ENCODE measurements at places on chromosomes 3 and 15.

DNA sequence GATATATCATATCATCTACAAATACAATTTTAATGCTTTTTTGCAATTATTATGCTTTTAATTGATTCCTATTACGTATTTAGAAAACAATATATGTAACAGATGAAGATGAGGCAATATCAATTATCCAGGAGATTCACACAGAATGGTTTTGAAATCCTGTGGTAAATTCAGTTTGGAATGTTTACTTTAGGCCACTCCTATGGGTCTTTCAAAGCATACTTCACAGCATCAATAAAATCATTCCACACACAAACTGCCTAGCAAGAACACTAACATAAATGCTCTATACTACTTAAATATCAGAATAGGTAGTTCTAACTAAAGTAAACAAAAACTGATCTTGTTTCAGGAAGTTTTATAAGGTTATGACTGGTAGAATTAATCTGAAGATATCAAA, 90.5 kb downstream of the FAM227B start:
- no peak for DNase-seq

- peak; percentile 66 for DNase-seq
Measured at GRCh38 chr3:129934234-129935123, 40.0 kb upstream of the TRH start.

DNA sequence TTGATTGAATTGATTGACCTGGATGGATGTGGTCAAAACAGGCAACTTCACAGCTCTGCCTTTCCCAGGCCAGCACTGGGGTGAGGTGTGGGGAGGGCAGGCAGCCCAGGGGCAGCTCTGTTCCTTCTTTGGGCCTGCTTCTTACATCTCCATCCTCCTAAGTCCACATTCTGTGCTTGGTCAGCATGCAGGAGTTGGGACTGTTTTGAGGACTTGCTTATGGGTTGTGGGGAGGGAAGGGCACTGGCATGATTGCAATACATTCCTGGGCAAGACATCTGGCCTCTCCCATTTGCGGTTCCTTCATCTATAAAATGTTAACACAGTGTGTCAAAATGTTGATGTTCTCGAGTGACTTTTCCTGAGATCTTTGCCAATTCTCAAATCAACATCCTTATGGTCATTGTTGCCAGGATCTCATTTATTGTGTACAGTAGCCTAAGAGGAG, 84.1 kb downstream of the ST6GAL1 start:
- DNase-seq, result no peak

- no peak for DNase-seq
Measured at GRCh38 chr3:111607240-111607920, 12.2 kb upstream of the ZBED2 start.

GRCh38 chr3:145906301-145906700, 254.7 kb downstream of the PLOD2 start:
- no peak for DNase-seq

DNA sequence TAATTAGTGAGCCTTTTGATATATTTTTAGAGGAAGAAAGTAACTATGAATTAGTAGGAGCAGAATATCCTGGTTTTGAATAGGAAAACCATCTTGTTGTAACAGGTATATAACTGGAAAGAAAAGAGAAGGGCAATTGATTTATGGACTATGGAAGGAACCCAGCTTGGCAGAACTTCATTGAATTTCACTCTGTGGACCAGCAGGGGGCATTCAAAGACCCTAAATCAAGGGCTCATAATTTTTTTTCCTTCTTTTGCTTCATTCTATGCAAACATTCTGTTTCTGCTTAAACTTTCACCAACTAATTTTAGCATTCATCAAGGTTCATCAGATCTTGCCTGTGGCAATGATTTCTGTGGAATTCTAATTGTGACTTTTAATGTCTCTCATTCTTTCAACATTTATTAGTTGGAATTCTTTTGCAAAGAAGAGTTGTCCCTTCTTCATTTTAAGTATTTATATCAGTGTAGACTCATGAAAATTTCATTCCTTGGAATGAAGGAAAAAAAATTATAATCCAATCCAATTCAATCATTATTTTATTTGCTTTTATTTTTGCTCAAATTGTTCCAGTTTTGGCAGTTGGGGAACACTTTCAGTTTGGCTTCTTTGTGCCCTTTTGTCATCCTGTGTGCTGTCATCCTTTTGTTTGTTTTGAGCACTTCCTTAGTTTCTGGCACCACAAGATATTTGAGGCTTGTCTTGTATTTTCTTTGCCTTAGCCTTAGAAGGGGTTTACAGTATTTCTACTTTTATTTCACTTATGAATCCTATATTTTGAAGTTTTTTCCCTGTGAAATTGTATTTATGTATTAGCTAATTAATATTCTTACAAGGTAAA, 30.4 kb downstream of the NXPE3 start:
- DNase-seq, result no peak

- DNase-seq, result no peak
Measured at GRCh38 chr3:132134611-132135010, 99.8 kb upstream of the CPNE4 start.

DNA sequence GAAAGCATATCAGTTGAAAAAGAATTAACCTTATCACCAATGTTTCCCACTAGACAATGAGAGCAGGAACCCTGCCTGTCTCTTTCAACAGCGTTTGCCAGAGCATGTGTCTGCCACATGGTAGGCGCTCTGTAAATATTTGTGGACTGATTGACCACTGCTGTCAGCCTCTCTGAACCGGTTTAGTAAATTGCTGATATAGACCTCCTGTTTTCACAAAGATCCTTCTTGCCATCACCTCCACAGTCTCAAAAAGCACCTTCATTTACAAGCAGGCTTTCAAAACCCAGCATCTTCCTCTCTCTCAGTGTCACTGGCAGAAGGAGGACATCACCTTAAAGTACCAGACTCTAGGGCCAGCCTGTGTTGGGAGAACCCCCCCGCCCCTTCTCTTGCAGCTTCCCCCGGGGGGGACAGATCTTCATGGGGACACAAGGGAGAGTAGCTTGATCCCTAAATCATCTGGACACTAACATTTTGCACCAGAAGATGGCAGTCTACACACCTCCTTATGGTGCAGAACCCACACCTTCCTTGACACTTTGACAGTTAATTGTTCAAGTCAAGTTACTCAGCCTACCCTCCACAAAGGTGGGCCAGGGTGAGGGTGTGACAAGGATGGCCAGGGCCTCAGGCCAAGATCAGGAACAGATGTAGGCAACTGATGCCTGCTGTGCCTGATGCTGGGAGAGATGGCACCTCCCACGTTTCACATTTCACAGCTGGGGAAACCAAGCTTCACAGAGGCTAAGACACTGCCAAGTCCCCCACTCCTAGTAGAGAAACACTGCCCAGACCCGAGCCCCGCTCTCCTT, 37.8 kb upstream of the USP3 start:
- DNase-seq, result no peak

DNA sequence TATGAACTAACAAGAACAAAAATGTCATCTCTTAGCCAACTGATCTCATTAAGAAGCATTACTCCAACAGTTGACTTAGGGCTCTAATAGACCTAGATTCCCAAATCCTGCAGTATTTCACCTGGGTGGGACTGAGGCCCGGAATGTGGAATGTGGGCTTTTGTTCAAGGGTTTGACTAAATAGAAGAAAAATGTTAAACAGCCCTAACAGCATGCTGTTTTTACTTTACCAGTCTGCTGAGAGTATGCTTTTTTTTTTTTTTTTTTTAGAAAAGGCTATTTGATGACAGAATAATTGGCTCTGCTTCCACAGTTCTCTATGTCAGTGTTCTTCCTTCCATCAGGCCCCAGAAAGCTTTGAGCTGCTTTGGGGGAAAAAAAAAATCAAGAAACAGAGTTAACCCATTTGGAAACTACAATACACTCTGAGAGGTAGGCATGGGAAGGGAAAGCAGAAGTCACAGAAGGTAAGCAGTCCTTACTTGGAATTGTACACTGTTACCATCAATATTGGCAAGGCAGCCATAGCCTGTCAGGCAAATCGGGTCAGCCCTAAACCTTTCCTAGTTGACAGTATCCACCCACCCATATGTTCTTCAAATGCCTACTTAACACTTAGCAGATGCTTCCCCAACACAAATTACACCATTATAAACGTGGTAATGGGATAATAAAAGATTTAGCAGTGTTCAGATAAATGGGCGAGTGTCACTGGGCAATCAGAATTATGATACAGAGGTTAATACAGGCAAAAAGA, 224.2 kb downstream of the CNTN3 start:
- no peak for DNase-seq

- DNase-seq, result peak; percentile 50
Measured at GRCh38 chr3:178966299-178967176, 105.1 kb downstream of the ZMAT3 start.

- no peak for DNase-seq
Measured at GRCh38 chr3:106004826-106005225, 136.0 kb upstream of the CBLB start.

DNA sequence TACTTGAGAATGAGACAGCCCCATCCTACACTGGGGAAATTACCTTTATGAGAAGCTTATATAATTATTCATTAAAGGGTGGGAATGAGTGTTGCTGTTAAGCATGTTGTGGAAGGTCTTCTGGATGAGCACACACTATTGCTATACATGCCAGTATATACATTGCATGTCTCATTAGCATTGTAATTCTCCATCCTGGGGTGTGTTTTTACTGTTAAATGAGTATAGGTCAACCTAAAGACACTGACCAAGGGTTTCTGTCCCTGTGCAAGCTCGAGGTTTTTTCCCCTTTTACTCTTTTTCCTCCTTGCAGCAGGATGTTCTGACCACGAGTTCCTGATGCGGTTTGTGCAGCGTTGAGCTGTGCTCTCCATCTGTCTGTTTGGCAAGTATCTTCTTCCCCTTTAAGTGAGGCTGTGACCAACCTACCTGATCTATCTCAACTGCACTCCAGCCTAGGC, 7.2 kb upstream of the IVD start:
- no peak for DNase-seq

- no peak for DNase-seq
Measured at GRCh38 chr3:111944372-111944771, 34.5 kb upstream of the ABHD10 start.

DNA sequence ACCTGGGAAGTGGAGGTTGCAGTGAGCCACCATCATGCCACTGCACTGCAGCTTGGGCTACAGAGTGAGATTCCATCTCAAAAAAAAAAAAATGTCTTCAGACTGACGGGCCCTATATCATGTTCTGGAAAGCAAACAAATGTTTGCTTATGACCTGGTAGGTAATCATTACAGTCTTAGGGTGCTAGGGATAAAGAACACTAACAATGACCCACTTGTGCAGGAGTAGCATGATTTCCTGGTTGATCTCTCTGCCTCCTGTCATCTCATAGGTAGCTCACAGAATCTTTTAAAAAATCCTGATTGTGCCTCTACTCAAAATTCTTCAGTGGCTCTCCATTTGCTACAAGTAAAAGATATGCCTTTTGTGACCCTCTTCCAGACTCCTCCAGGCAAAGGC, 74.5 kb upstream of the TSPAN3 start:
- DNase-seq, result no peak

DNA sequence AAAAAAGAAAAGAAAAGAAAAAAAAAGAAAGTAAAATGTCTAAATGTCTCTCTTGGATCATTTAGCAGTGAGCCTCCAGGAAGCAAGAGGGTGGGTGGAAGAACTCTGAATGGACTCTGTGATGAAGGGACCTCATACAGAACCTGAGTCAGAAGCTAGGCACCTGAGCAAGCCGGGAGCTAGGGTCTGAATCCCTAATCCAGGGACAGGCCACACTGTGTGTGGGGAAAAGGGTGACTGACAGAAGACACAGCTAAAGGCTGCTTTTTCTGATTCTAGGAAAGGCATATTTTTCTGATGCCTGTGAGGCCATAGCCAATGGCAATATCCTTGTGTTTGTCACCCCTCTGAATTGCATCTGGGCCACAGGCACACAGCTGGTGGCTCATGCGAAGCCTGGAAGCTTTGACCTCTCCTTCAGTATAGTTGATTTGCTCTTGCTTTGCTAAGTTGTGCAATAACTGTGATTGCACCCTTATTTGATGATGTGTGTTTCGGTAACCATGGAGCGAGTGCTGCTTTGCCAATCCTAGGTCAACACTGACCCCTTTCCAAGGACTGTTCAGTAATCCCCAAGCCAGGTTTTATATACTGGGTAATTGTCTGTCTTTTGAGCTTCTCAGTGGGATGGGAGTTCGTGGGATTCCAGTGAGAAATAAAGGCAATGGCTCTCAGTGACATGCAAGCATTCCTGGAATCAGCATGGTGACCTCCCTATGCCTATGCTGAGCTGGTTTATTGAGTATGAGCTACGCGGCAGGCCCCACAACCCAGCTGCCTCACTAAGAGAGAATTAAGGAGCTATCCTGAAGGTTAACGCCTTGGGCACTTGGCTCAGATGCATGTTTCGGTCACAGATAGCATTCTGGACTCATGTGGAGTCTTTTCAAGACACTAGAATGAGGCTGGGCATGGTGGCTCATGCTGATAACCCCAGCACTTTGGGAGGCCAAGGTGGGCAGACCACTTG, 49.0 kb upstream of the OSBPL11 start:
- no peak for DNase-seq

- DNase-seq, result peak; percentile 8
Measured at GRCh38 chr15:84034578-84035398, 200.8 kb upstream of the GOLGA6L4 start.

DNA sequence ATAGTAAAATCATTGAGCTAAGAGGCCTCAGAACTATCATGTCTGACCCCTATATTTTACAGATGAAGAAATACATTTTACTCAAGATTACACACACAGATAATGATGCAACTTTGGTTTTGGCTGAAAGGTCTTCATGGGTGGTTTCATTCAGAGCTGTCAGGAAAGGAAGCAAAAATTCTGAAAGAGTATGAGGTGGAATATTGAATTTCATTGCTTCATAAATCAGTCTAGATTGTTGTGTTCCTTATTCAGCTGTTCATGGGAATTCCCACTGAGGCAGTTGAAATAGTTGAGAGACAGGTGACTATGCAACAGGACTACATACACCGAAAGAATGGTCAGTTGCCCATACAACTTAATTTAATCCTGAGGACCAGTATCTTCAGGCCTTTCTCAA, 39.4 kb downstream of the CD200 start:
- no peak for DNase-seq

DNA sequence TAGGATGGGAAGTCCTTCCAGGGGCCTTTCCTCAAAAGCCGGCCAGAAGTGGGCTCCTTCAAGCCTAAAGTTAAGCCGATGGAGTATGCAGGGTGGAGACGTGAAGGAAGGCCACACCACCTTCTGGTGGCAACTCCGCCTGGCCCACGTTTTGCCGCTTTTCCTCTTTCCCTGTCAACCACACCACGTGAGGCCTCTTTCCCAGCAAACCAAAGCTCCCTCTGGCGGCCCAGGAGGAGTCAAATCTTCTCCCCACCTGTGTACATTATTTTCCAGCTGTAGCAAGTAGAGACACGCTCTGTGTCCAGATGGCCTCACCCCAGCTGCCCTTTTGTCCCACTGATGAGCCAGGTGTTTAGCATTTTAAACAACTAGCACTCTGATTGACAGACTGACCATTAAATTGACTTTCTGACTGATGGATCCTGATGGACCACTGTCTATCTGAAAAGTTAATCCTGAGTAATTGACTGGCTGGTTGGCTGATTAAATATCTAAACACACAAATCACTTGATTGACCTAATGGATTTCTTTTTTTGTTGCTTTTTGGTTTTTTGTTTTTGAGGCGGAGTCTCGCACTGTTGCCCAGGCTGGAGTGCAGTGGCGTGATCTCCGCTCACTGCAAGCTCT, 59.6 kb upstream of the ZBTB38 start:
- DNase-seq, result peak; percentile 85

GRCh38 chr15:64552281-64552948, 92.0 kb downstream of the ZNF609 start:
- no peak for DNase-seq

All from kidney (tissue), 22 donors.